ENCODE measurements at places on chromosomes 6 and 20. TPM values are rescaled to one million over a fixed set of nuclear protein-coding genes. Genes with fewer than 3 reads are reported as not detected.

DNA sequence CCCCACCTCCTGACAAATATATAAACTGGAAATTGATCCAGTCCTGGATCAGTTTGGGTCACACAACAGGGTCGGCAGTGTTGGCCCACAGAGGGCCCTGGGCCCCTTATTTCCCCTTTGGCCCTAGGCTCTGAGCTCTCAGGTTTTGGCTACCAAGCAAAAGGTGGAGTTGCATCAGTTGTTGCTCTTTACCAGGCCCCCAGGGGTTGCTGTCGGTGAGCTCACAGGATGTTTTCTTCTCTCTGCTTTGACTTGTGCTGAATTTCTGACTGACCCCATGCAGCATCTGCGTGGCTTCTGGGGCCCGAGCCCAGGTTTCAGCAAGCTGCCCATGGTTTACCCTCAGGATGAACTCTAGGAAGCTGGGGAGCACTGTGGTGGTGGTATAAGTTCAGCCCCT lies 44.6 kb downstream of the PPARD start:
- no peak overlapping the region for H3K27ac ChIP-seq
- H3K4me1 ChIP-seq = peaks cover 20% of the 10 kb centered on the region
- no peak overlapping the region for H3K4me3 ChIP-seq
- no peak for DNase-seq
- H3K36me3 ChIP-seq = peaks cover 8% of the 10 kb centered on the region

DNA sequence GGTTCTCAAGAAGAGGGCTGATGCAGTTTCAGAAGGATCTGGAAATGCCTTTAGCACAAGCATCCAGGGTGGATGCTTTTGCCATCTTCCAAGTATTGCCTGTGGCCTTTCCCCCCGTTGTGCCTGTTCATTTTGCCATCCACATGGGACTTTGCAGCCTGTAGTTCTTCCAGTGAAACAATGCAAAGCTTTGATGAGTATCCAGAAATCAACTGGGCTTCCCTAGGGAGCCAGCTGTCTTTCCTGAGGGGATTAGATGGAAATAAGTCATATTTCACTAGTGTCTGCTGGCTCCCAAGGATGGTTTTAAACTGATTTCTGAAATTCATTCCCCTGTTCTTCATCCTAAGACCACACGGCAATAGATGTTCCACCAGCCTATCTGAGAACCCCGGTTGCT lies 63.3 kb downstream of the CAP2 start:
- no peak for DNase-seq
- no peak overlapping the region for H3K27ac ChIP-seq
- H3K4me1 ChIP-seq = no peaks in the 10 kb centered on the region
- no peak overlapping the region for H3K4me3 ChIP-seq
- H3K36me3 ChIP-seq = no peaks in the 10 kb centered on the region
- H3K27me3 ChIP-seq = peaks cover 33% of the 10 kb centered on the region

DNA sequence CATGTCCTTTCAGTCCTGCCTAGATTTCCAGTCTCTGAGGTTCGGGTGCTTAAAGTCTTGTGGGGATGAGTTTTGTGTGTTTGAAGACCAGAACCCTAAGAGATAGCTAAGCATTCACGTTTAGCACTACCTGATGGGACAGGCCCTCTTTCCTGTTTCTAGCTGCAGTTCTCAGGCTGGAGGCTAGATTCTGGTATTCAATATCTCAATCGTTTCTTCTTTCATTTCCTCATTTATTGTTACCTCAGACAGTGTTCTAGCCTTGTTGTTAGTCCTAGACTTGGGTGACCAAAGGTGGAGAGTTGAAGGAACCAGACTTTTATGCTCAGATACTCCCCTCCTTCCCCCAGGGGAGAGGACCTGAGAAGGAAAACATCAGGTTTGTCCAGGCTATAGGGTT lies 16.8 kb downstream of the CEP250 start:
- no peak overlapping the region for H3K27ac ChIP-seq
- peaks cover 3% of the 10 kb centered on the region for H3K36me3 ChIP-seq
- H3K4me3 ChIP-seq = no peak overlapping the region
- DNase-seq = no peak
- H3K4me1 ChIP-seq = no peaks in the 10 kb centered on the region

GRCh38 chr6:53829698-53830221 lies 35.0 kb downstream of the LRRC1 start:
- H3K36me3 ChIP-seq = no peaks in the 10 kb centered on the region
- no peaks in the 10 kb centered on the region for H3K27me3 ChIP-seq
- H3K4me3 ChIP-seq = no peak overlapping the region

GRCh38 chr6:82970839-82971238 lies 94.8 kb downstream of the UBE3D start:
- no peaks in the 10 kb centered on the region for H3K27me3 ChIP-seq
- no peak overlapping the region for H3K4me3 ChIP-seq
- H3K36me3 ChIP-seq = peaks cover 9% of the 10 kb centered on the region
- DNase-seq = no peak

GRCh38 chr6:62612471-62612870 lies 326.4 kb upstream of the KHDRBS2 start:
- H3K27ac ChIP-seq = no peak overlapping the region
- no peak for DNase-seq
- no peaks in the 10 kb centered on the region for H3K4me1 ChIP-seq
- H3K36me3 ChIP-seq = no peaks in the 10 kb centered on the region

DNA sequence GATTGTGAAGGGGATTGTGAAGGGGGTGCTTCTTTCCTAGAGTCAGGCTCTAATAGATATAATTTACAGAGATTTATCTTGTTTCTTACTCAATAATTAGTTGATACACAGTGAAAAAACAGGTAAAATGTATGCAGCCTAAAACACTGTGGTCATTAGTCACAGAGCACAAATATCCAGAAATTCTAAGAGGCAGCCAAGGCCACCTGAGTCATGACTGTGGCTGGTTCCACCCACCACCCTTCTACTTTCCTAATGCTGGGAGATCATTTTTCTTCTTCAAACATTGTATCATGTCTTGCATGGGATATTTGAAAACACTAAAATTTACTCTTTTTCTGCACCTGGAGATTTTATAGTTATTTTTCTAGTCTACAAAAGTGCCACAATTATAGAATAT lies 181.6 kb downstream of the OTOR start:
- no peak for DNase-seq
- H3K4me3 ChIP-seq = no peak overlapping the region
- no peaks in the 10 kb centered on the region for H3K4me1 ChIP-seq

GRCh38 chr20:34925981-34926380 lies 29.6 kb downstream of the GSS start:
- H3K36me3 ChIP-seq = peaks cover 7% of the 10 kb centered on the region
- no peaks in the 10 kb centered on the region for H3K27me3 ChIP-seq
- H3K27ac ChIP-seq = no peak overlapping the region
- H3K4me3 ChIP-seq = no peak overlapping the region
- peaks cover 7% of the 10 kb centered on the region for H3K4me1 ChIP-seq

- H3K4me3 ChIP-seq = no peak overlapping the region
- no peak for DNase-seq
- no peaks in the 10 kb centered on the region for H3K36me3 ChIP-seq
- peaks cover 5% of the 10 kb centered on the region for H3K4me1 ChIP-seq
These were observed 77.9 kb downstream of the MRPL14 start for GRCh38 chr6:44049163-44049988.

- H3K36me3 ChIP-seq = no peaks in the 10 kb centered on the region
- peaks cover 3% of the 10 kb centered on the region for H3K27me3 ChIP-seq
- peaks cover 15% of the 10 kb centered on the region for H3K4me1 ChIP-seq
- DNase-seq = no peak
These were observed 42.8 kb upstream of the LOC128125822 start for GRCh38 chr6:63529498-63529897.

GRCh38 chr6:120514544-120514943 lies 819.7 kb downstream of the TBC1D32 start:
- no peaks in the 10 kb centered on the region for H3K4me1 ChIP-seq
- no peak overlapping the region for H3K27ac ChIP-seq
- H3K27me3 ChIP-seq = no peaks in the 10 kb centered on the region

- H3K36me3 ChIP-seq = no peaks in the 10 kb centered on the region
- no peak overlapping the region for H3K4me3 ChIP-seq
- H3K27ac ChIP-seq = no peak overlapping the region
- H3K27me3 ChIP-seq = peaks cover 7% of the 10 kb centered on the region
- H3K4me1 ChIP-seq = no peaks in the 10 kb centered on the region
These were observed 41.7 kb downstream of the SNAP25 start for GRCh38 chr20:10260316-10260715.

GRCh38 chr6:37036146-37036545 lies 30.7 kb downstream of the FGD2 start:
- no peak overlapping the region for H3K4me3 ChIP-seq
- no peak for DNase-seq
- H3K27ac ChIP-seq = no peak overlapping the region
- H3K27me3 ChIP-seq = no peaks in the 10 kb centered on the region

DNA sequence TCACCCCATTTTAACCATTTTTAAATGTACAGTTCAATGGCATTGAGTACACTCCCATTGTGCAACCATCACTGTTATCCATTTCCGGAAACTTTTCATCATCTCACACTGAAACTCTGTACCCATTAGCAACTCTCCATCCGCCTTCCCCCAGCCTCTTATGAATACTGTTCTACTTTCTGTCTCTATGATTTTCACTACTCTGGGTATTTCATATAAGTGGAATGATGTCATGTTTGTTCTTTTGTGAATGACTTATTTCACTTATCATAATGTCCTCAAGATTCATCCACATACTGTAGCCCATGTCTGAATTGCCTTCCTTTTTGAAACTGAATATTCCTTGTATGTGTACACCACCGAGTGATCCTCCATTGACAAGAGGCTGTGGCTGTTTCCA lies 92.9 kb upstream of the TOX2 start:
- DNase-seq = no peak
- H3K4me1 ChIP-seq = peaks cover 12% of the 10 kb centered on the region
- H3K36me3 ChIP-seq = no peaks in the 10 kb centered on the region
- peaks cover 13% of the 10 kb centered on the region for H3K27me3 ChIP-seq

GRCh38 chr6:116217069-116217468 lies 36.8 kb downstream of the TSPYL4 start:
- no peaks in the 10 kb centered on the region for H3K36me3 ChIP-seq
- no peak overlapping the region for H3K4me3 ChIP-seq
- no peak overlapping the region for H3K27ac ChIP-seq
- DNase-seq = no peak

GRCh38 chr6:121780325-121781321 lies 345.2 kb downstream of the GJA1 start:
- H3K4me1 ChIP-seq = no peaks in the 10 kb centered on the region
- H3K27ac ChIP-seq = no peak overlapping the region
- H3K4me3 ChIP-seq = no peak overlapping the region
- no peak for DNase-seq
- no peaks in the 10 kb centered on the region for H3K36me3 ChIP-seq
- no peaks in the 10 kb centered on the region for H3K27me3 ChIP-seq

GRCh38 chr20:59617221-59617620 lies 12.9 kb downstream of the PHACTR3 start:
- no peak overlapping the region for H3K4me3 ChIP-seq
- peaks cover 17% of the 10 kb centered on the region for H3K27me3 ChIP-seq
- H3K27ac ChIP-seq = no peak overlapping the region
- no peaks in the 10 kb centered on the region for H3K4me1 ChIP-seq

GRCh38 chr6:39700362-39700761 lies 24.8 kb downstream of the KIF6 start:
- H3K4me3 ChIP-seq = no peak overlapping the region
- H3K36me3 ChIP-seq = no peaks in the 10 kb centered on the region
- no peak overlapping the region for H3K27ac ChIP-seq
- H3K4me1 ChIP-seq = no peaks in the 10 kb centered on the region
- peaks cover 10% of the 10 kb centered on the region for H3K27me3 ChIP-seq

DNA sequence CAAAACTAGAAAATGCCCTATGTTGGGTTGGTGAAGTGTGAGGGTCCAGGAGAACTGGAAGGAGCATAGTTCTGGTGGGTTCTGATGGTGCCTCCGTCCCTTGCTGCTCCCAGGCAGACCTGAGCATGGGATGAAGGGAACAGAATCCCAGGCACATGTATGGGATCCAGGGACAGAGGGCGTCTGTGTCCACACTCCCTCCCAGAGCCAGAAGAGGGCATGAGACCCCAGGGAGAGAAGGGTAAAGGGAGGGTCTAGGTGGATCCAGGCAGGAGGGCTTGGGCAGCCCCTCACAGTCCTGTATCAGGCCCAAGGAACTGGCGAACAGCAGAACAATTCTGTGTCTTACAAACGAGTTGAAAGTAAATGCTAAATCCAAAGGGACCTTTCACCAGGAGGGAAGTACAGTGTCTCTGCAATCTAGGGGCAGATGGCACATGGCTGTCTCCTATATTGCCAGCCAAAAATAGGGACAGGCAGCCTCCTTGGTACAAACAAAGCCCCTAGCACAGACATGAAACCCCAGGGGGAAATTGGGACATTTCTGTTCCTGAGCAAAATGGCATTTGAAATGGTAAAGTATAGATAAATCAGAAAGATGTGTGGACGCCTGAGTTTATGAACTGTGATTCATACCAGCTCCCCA lies 2.5 kb upstream of the BPIFA1 start:
- H3K4me1 ChIP-seq = peaks cover 9% of the 10 kb centered on the region
- H3K36me3 ChIP-seq = no peaks in the 10 kb centered on the region
- no peak overlapping the region for H3K27ac ChIP-seq
- no peak for DNase-seq
- H3K4me3 ChIP-seq = no peak overlapping the region

- no peak overlapping the region for H3K4me3 ChIP-seq
- H3K36me3 ChIP-seq = no peaks in the 10 kb centered on the region
- no peaks in the 10 kb centered on the region for H3K27me3 ChIP-seq
- no peaks in the 10 kb centered on the region for H3K4me1 ChIP-seq
- peak; percentile 4 for DNase-seq
These were observed 451.0 kb upstream of the SULF2 start for GRCh38 chr20:48236000-48236970.

DNA sequence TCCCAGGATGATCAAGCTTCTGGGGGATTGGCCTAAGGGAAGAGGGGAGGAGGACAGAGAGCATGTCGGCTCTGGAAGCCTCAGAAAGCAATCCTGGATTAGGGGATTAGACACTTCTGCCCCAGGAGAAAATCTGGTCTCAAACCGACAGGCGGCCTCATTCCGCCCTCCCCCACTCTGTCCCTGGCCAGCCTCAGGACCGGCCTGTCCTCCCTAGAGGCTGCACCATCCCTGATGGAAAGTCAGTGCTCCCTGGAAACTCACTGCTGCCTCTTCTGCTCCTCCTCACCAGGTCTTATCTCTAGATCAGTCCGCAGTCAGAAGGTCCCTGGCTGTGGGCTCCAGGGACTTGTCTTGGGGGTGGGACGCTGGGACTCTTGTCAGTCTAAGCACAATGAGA lies 905 bp upstream of the SLC12A5 start:
- peaks cover 85% of the 10 kb centered on the region for H3K27me3 ChIP-seq
- H3K4me1 ChIP-seq = no peaks in the 10 kb centered on the region
- no peak for DNase-seq
- H3K27ac ChIP-seq = no peak overlapping the region

The BPI gene
- total RNA-seq = not detected

The OPN5 gene
- total RNA-seq = not detected

The KIAA1755 gene
- total RNA-seq = not detected

The MCCD1 gene
- total RNA-seq = not detected

The RBBP8NL gene
- total RNA-seq = not detected

The ZC3H12D gene
- total RNA-seq = 27.9 TPM

The ADTRP gene
- total RNA-seq = 31.5 TPM

The GNMT gene
- 0.35 TPM for total RNA-seq

The MEI4 gene
- 0.04 TPM for total RNA-seq

The TBCC gene
- total RNA-seq = 16.8 TPM

Measured in activated naive CD8-positive, alpha-beta T cell treated with anti-CD3 and anti-CD28 coated beads for 36 hours (primary cell).